A549 treated with RU486 at 1 μM for 4 hours (cell line): ENCODE measurements at places on chromosomes 4 and X. TPM values are rescaled to one million over a fixed set of nuclear protein-coding genes. Genes with fewer than 3 reads are reported as not detected.

Gene PPP4R3C
- not detected in 5 replicates for total RNA-seq

Gene GAGE1
- not detected in 5 replicates for total RNA-seq

Gene CXCL11
- 0.19 to 0.27 TPM (median 0.20 TPM) in 3 of 5 replicates, not detected in the others for total RNA-seq

Gene GLUD2
- 1.6 to 3.2 TPM (median 3.2 TPM) in 5 replicates for total RNA-seq

Gene LIAS
- 9.2 to 13.8 TPM (median 9.5 TPM) in 5 replicates for total RNA-seq

Gene UPF3B
- 16.8 to 28.9 TPM (median 21.5 TPM) in 5 replicates for total RNA-seq

Gene MAGEB18
- not detected in 5 replicates for total RNA-seq

Gene H2BW2
- not detected in 5 replicates for total RNA-seq

Gene MAGEB17
- not detected in 5 replicates for total RNA-seq

Gene UGT2B11
- total RNA-seq: 0.11 to 0.14 TPM in 2 of 5 replicates, not detected in the others

Gene DCUN1D4
- total RNA-seq: 15.1 to 20.8 TPM (median 17.9 TPM) in 5 replicates

Gene SMARCA5
- 13.3 to 28.3 TPM (median 22.5 TPM) in 5 replicates for total RNA-seq

Gene CLGN
- 3.8 to 7.0 TPM (median 5.6 TPM) in 5 replicates for total RNA-seq

Gene XK
- total RNA-seq: 0.27 to 0.54 TPM (median 0.39 TPM) in 5 replicates

Gene LPAR4
- not detected in 5 replicates for total RNA-seq

Gene CCDC149
- 1.4 to 2.0 TPM (median 1.9 TPM) in 5 replicates for total RNA-seq

Gene DOK7
- total RNA-seq: 0.27 to 0.75 TPM (median 0.45 TPM) in 5 replicates

Gene BCORL1
- total RNA-seq: 4.8 to 10.5 TPM (median 9.3 TPM) in 5 replicates

Gene CEP135
- 3.1 to 7.3 TPM (median 5.3 TPM) in 5 replicates for total RNA-seq

Gene TMEM271
- not detected in 5 replicates for total RNA-seq

Gene ASMT
- total RNA-seq: 0.09 to 0.34 TPM (median 0.30 TPM) in 3 of 5 replicates, not detected in the others

Gene SGCB
- total RNA-seq: 17.7 to 21.7 TPM (median 18.6 TPM) in 5 replicates
